ENCODE measurements at places on chromosomes 7 and 10. TPM values are rescaled to one million over a fixed set of nuclear protein-coding genes. Genes with fewer than 3 reads are reported as not detected.

DNA sequence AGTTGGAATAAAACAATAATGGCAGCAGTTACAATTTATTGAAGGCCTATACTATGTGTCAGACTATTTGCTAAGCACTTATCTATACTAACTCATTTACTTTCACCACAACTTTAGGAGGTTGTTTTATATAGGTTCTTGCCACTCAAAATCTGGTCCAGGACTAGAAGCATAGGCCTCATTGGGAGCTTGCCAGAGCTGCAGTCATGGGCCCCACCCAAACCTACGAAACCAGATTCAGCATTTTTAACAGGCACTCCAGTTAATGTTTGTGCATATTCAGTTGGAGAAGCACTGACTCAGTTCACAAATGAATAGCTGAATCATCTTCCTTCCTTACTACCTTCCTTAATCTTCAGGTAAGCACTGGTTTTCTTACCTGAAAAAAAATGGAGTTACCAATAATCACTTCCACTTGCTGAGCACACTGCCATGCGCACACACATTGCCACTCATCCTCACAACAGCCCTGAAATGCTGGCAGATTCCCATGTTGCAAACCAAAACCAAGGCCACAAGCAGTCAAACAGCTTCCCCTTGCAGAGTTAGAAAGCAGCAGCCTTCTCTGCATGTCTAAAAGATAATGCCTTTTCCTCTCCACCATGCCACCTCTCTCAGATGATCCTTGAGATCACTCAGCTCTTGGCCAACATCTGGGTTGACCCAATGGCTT, 122.4 kb downstream of the SLC16A9 start:
- H3K27me3 ChIP-seq: no peaks in the 10 kb centered on the region
- no peak overlapping the region for H3K27ac ChIP-seq
- no peak for DNase-seq
- no peaks in the 10 kb centered on the region for H3K4me1 ChIP-seq

CAMK2B gene
- total RNA-seq: 9.3 TPM

CDNF gene
- 2.3 TPM for total RNA-seq

FAM53B gene
- total RNA-seq: 36.8 TPM

- H3K4me3 ChIP-seq: no peak overlapping the region
- no peak for DNase-seq
- H3K27ac ChIP-seq: no peak overlapping the region
- no peaks in the 10 kb centered on the region for H3K36me3 ChIP-seq
- no peaks in the 10 kb centered on the region for H3K27me3 ChIP-seq
Measured at GRCh38 chr10:28906011-28906411, 228.7 kb downstream of the BAMBI start.

GRCh38 chr7:43628431-43628830, 45.5 kb downstream of the STK17A start:
- H3K27ac ChIP-seq: no peak overlapping the region
- H3K4me3 ChIP-seq: no peak overlapping the region
- H3K27me3 ChIP-seq: no peaks in the 10 kb centered on the region
- no peak for DNase-seq

VGF gene
- 1.8 TPM for total RNA-seq

- no peaks in the 10 kb centered on the region for H3K36me3 ChIP-seq
- H3K27ac ChIP-seq: no peak overlapping the region
- H3K27me3 ChIP-seq: peaks cover 15% of the 10 kb centered on the region
Measured at GRCh38 chr10:47082055-47082784, 171.0 kb downstream of the PTPN20 start.

DNA sequence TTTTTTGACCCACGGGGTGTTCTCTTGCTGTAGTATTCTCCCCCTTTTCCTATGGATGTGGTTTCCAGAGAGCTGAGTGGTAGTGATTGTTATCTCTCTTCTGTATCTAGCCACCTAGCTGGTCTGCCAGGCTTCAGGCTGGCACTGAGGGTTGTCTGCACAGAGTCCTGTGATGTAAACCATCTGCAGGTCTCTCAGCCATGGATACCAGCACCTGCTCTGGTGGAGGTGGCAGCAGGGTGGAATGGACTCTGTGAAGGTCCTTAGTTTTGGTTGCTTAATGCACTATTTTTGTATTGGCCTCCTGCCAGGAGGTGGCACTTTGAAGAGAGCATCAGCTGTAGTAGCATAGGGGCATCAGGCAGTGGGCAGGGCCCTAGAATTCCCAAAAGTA, 851 bp downstream of the HYAL4 start:
- H3K36me3 ChIP-seq: no peaks in the 10 kb centered on the region
- H3K27me3 ChIP-seq: no peaks in the 10 kb centered on the region
- no peak overlapping the region for H3K27ac ChIP-seq
- H3K4me3 ChIP-seq: no peak overlapping the region
- H3K4me1 ChIP-seq: no peaks in the 10 kb centered on the region
- no peak for DNase-seq

GRCh38 chr10:71133710-71134686, 78.4 kb upstream of the UNC5B start:
- H3K4me1 ChIP-seq: peaks cover 20% of the 10 kb centered on the region
- no peak overlapping the region for H3K27ac ChIP-seq
- H3K4me3 ChIP-seq: no peak overlapping the region

DNA sequence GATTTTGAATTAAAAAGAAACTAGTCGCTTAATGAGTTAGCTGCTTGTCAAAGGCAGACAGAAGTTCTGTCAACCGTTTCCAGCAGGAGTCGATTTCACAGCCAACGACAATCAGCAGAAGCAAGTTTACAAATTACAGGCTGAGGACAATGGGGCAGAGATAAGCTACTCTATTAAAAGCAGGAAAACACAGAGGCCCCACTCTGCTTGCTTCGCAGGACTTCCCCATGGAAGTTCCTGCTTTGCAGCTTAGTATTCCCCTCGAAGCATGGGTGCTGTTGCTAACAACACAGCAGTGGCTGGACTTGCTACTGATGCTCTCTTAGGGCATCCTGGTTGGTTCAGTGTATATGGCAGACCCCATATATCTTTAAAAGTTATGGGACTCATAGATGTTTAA, 50.8 kb upstream of the KLF6 start:
- H3K36me3 ChIP-seq: no peaks in the 10 kb centered on the region
- H3K27me3 ChIP-seq: peaks cover 6% of the 10 kb centered on the region
- H3K4me3 ChIP-seq: no peak overlapping the region
- DNase-seq: no peak
- no peak overlapping the region for H3K27ac ChIP-seq

DNA sequence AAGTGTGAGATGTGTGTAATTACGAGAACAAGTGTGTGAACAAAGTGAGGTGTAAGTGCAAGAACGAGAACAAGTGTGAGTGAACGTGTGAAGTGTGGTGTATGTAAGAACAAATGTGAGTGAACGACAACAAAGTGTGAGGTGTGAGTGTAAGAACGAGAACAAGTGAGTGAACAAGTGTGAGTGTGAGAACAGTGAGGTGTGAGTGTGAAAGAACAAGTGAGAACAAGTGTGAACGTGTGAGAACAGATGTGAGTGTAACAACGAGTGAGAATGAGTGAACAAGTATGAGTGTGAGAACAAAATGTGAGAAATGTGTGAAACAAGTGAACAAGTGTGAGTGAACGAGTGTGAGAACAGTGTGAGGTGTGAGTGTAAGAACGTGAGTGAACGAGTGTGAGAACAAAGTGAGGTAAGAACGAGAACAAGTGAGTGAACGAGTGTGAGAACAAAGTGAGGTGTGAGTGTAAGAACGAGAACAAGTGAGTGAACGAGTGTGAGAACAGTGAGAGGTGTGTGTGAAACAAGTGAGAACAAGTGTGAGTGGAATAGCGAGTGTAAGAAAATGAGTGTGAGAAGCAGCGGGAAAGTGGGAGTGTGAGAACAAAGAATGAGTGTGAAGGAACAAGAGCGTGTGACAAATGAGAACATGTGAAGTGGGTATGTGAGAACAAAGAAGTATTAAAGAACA, 47.2 kb downstream of the ESYT2 start:
- H3K27ac ChIP-seq: no peak overlapping the region
- DNase-seq: no peak

GRCh38 chr7:1546274-1546908, 9.6 kb downstream of the TMEM184A start:
- no peak overlapping the region for H3K4me3 ChIP-seq
- no peaks in the 10 kb centered on the region for H3K36me3 ChIP-seq
- no peak overlapping the region for H3K27ac ChIP-seq
- DNase-seq: no peak

GRCh38 chr7:95501261-95501832, 15.6 kb downstream of the ASB4 start:
- no peak overlapping the region for H3K27ac ChIP-seq
- no peaks in the 10 kb centered on the region for H3K4me1 ChIP-seq
- no peaks in the 10 kb centered on the region for H3K36me3 ChIP-seq
- no peak for DNase-seq
- no peaks in the 10 kb centered on the region for H3K27me3 ChIP-seq

HOXA4 gene
- 13.7 TPM for total RNA-seq

PLEKHS1 gene
- not detected for total RNA-seq

GRCh38 chr7:36154255-36155212, 1.5 kb downstream of the EEPD1 start:
- peaks cover 6% of the 10 kb centered on the region for H3K36me3 ChIP-seq
- peak overlapping the region; percentile 83 for H3K4me3 ChIP-seq
- H3K27ac ChIP-seq: peak overlapping the region; percentile 78
- peaks cover 43% of the 10 kb centered on the region for H3K4me1 ChIP-seq

- peaks cover 1% of the 10 kb centered on the region for H3K4me1 ChIP-seq
- no peak overlapping the region for H3K4me3 ChIP-seq
- H3K27me3 ChIP-seq: no peaks in the 10 kb centered on the region
- DNase-seq: no peak
Measured at GRCh38 chr10:26797340-26797739, 63.4 kb downstream of the ABI1 start.

DNA sequence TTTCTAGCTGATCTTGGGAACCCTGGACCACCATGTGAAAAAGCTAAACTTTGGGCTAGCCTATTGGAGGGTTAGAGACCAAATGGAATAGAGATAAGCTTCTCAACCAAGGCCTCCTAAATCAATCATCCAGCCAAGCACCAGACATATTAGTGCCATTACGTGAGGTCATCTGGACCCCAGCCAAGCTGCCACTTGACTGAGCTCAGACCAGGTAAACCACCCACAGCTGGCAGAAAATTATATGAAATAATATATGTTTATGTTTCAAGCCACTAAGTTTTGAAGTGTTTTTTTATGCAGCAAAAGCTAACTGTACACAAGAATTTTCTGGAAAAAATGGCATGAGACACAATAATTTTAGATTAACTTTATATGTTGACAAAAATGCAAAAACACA, 82.6 kb upstream of the PCGF5 start:
- H3K4me1 ChIP-seq: no peaks in the 10 kb centered on the region
- no peak overlapping the region for H3K27ac ChIP-seq
- H3K4me3 ChIP-seq: no peak overlapping the region
- no peak for DNase-seq
- H3K27me3 ChIP-seq: peaks cover 2% of the 10 kb centered on the region

SP8 gene
- 1.1 TPM for total RNA-seq

DNA sequence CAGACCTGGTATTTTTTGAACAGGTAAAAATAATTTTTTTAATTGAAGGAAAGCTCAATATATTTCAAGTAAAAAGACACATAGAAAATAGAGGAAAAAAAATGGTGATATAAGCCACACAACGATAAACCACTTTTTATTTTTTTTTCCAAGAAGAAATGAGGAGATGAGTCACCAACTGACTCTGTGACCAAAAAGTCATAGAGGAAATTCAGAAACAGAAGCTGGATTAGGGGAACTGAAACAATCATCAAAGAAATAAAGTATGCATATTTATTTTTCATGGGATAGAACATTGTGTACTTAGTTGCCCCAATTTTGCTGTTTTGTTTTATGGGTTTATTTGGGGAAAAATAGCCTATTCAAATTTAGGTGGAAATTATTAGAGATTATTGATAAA, 176.8 kb upstream of the AGR3 start:
- DNase-seq: no peak
- H3K36me3 ChIP-seq: no peaks in the 10 kb centered on the region
- peaks cover 3% of the 10 kb centered on the region for H3K4me1 ChIP-seq
- no peaks in the 10 kb centered on the region for H3K27me3 ChIP-seq
- H3K4me3 ChIP-seq: no peak overlapping the region
- no peak overlapping the region for H3K27ac ChIP-seq

- DNase-seq: no peak
- H3K27ac ChIP-seq: peak overlapping the region; percentile 30
- H3K36me3 ChIP-seq: no peaks in the 10 kb centered on the region
Measured at GRCh38 chr10:122189185-122189584, 81.9 kb upstream of the BTBD16 start.

ASB10 gene
- not detected for total RNA-seq

DNA sequence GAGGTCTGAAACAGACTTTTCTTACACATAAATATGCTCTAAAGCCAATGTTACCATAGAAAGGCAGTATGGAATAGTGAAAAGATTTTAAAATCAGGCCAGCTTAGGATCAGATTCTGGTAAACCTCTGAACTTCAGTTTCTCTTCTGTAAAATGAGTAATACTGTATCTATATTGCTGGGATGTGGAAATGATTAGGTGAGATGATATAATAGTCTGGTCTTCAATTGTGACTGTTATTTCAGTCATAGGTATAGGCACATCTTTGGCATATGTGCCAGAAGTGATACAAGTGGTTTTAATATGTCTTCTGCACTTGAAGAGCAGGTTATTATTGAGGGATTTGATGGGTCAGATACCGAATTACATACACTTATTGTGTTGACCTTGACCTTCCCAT, 7.2 kb downstream of the ZNF277 start:
- H3K27ac ChIP-seq: no peak overlapping the region
- peaks cover 4% of the 10 kb centered on the region for H3K36me3 ChIP-seq

DNA sequence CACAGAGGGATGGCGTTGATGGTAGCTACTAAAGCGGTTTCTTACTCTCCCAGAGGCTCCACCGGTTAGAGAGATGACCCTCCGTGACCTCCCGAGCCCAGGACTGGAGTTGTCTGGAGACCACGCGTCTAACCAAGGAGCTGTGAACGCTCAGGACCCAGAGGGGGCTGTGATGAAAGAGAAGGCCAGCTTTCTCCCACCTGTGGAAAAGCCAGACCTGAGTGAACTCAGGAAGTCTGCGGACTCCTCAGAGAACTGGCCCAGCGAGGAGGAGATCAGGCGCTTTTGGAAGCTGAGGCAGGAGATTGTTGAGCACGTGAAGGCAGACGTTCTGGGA, 15.9 kb downstream of the LRRC27 start:
- peaks cover 1% of the 10 kb centered on the region for H3K4me1 ChIP-seq
- no peak for DNase-seq
- H3K4me3 ChIP-seq: no peak overlapping the region
- H3K36me3 ChIP-seq: peaks cover 25% of the 10 kb centered on the region
- H3K27ac ChIP-seq: no peak overlapping the region

DNA sequence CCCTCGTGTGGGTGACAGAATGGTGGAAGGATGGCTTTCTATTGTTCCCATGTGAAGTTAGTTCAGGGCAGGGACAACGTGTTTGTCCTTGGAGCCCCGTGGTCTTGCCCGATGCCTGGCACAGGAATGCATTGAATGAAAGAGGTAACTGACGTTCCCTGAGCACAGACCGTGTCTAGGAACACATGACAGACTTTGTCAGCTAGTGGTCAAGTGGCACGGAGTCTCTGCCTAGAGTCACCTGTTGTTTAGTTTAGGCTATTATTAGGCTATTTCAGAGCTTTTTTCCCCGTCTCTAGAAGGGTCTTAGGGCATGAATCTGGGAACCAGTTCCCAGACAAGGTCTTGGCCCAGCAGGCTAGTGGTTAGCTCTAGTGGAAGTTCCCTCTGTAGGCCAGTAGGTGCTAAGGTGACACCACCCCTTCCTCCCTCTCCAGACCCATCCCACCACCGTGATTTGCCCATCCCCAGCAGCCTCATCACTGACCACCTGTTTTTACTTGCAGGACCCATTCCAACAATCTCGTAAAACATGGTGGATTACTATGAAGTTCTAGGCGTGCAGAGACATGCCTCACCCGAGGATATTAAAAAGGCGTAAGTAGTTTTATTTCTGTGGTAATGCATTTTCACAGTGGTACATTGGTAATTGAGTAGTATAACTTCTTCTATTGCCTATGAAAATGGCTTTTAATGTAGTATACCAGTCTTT, 21.4 kb downstream of the DNAJB6 start:
- peaks cover 40% of the 10 kb centered on the region for H3K4me1 ChIP-seq
- H3K4me3 ChIP-seq: no peak overlapping the region
- no peak for DNase-seq
